ENCODE measurements at places on chromosomes 3 and 15.
A peak's percentile ranks its signal among the peaks of the same experiment; 100 is the strongest.

GRCh38 chr15:86555098-86555497, 475.4 kb downstream of the AGBL1 start:
- peak; percentile 59 for DNase-seq

- no peak for DNase-seq
These were observed 152.9 kb downstream of the SLCO3A1 start for GRCh38 chr15:92006186-92007028.

DNA sequence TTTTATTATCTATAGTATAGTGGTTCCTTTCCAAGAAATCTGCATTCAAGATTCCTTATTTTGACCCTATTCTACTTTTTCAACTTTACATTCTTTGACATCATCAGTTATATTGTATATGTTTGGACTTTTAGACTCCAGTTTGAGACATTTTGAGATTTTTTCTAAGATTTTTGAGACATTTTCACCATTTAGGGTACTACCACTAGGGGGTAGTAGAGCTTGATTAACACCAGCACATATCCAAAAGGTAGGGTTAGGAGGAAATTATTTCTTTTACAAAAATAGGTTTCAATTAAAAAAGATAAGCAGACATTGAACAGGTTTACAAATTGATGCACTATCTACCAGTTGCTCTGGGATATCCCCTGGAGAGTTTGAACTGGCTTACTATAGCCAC, 262.5 kb downstream of the SCAPER start:
- DNase-seq: no peak

- no peak for DNase-seq
These were observed 516.7 kb downstream of the MECOM start for GRCh38 chr3:169146866-169147237.

DNA sequence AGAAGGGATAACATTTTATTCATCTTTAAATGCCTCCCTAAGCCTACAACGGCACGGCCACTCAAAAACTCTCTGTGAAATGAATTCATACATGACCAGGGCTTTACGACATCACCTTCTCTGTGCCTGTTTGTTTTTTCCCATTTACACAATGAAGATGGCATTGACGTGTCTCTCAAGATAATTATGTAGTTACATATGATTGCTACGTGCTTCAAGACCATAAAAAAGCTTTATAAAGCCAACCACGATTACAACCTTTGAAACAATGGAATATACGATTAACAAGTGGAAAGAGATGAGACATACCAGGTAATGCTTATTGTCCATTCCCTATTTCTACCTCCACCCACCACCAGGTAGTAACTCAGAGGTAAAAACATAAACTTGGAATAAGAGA, 168.4 kb downstream of the P3H2 start:
- no peak for DNase-seq

DNA sequence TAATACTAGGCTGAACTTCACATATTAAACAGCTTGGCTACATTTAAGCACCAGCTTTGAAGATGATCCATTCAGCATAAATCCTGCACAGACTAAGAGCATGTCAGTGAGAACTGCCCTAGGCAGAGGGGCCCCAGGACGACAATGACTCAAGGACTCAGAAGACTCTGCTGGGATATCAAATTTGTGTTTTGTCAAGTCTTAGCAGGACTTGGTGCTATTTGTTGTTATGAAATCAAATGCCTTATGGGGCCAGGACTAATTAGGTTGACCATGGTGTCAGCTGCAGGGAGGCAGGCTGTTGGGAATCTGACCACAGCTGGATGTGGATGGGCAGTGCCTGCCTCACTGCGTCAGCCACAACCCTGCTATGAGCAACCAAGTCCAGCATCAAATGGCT, 91.8 kb downstream of the RYR3 start:
- peak; percentile 36 for DNase-seq

- DNase-seq: no peak
These were observed 17.6 kb downstream of the ARIH1 start for GRCh38 chr15:72491768-72492167.

GRCh38 chr15:79798311-79798710, 98.5 kb downstream of the MTHFS start:
- DNase-seq: no peak

- no peak for DNase-seq
These were observed 11.8 kb downstream of the SLC12A8 start for GRCh38 chr3:125200731-125201139.

DNA sequence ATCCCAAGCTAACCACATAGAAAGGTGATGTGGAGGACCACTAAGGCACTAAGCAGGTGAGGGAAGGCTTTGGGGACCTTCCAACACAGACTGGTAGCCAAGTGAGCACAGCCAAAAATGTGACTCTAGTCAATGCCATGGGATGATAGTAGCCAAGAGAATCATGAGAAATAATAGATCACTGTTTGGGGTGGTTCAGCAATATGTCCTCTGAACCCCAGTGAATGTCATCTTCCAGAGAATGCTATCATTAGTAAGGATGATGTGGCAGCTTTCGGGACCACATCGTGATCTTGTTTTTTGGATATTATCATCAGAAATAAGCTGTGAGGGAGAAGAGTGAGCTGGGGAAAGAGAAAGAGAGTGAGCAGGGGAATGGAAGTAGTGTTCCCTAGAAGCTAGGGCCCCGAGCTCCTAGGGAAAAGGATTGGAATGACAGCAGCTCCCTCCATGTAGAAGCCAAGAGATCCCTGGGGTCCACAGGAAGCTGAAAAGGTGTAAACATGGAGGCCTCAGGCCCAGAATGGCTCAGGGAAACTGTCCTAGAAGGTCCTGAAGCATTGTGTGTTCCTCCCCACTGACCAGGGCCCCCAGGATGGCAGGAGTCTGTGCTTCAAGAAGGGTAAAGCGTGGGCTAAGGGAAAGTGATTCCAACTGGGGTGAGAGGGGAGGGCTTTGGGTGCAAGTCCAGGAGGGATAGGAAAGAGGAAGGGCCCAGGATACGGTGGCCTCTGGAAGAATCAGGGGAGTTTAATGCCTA, 56.6 kb upstream of the KLF13 start:
- no peak for DNase-seq
